Stimulated activated CD8-positive, alpha-beta memory T cell treated with anti-CD3 and anti-CD28 coated beads, Interleukin-15, amount 100 ng/mL, for 4 hours (primary cell): ENCODE measurements at places on chromosomes 13 and 19.

- no peak for DNase-seq
Measured at GRCh38 chr19:15701757-15702533, 25.9 kb upstream of the OR10H2 start.

DNA sequence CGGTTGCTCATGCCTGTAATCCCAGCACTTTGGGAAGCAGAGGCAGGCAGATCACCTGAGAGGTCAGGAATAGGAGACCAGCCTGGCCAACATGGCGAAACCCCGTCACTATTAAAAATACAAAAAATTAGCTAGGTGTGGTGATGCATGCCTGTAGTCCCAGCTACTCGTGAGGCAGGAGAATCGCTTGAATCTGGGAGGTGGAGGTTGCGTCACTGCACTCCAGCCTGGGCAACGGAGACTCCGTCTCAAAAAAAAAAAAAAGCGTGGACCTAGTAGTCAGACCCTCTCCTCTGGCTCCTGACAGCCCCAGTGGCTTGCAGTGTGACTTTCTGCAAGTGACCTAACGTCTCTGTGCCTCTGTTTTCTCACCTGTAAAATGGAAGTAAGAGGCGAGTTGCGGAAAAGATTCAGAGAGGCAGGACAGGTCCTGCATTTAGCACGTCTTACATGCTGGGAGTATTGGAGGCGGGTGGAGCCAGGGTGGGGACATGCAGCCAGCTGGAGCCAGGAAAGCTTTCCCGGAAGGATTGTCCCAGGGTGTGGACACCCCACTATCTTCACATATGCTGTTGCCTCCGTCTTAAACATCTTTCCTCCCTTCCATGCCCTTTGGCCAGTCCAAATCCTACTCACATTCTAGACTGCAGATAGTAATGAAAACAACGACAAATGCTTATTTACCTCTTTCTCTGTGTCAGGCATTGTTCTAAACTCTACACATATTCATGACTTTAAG, 2.9 kb downstream of the TUBB4A start:
- no peak for DNase-seq

GRCh38 chr19:48216933-48217332, 38.8 kb downstream of the CARD8 start:
- no peak for DNase-seq

GRCh38 chr19:47227352-47228167, 3.4 kb downstream of the BBC3 start:
- DNase-seq = no peak

DNA sequence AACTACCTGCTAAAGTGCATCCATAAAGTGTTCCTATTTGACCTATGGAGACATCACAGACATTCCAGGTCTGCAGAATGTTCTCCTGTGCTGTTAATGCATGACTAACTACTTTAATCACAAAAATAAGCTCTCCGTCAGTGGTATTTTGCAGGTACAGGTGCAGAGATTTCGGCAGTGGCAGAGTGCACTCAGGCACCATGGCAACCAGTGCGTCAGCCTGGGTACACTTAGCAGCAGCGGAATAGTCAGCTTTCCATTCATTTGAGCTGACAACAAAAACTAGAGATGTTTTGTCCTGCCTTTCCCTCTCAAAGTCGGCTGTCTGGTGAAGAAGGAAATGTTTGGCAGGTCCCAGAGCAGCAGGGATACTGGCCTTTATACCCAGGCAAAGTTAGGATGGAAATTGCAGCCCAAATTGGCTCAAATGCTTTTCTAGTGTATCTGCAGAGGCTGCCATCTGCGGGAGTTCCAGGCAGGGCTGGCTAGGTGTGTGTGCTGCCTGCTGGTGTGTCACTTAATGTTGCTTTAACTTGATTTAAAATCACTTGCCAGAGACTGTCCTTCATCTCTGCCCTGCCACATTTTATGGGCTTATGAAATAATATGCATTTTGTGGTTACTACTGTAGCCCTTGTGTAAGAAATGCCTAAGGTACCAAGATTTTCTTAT, 195.8 kb downstream of the RAP2A start:
- DNase-seq = no peak

- DNase-seq = no peak
Measured at GRCh38 chr19:24062190-24062589, 24.8 kb upstream of the ZNF254 start.

DNA sequence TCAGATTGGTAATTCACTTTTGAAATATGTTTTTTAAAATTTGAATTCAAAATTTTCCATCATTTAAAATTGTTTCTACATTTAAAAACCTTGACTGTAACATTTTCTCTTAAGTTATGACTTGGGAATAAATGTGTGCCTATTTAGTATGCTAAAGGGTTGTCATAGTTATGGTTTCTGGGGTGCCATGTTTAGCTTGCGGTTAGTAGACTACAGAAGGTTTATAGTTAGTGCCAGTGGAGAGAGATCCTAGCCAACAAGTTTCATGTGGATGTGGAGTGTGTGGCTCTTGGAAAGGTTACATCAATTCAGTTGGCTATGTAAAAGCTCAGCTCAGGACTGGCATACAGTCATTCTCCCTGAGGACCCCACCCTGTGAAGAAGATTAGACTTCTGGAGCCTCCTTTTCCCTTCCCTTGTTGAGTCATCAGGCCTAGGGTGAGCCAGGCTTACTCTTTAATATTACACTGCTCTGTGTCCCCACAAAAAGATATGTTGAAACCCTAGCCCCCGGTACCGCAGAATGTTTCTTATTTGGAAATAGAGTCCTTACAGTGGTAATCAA, 20.4 kb downstream of the LMO7 start:
- DNase-seq = no peak

GRCh38 chr13:112685896-112686295, 3.9 kb upstream of the ATP11A start:
- no peak for DNase-seq

GRCh38 chr13:73341748-73342147, 282.9 kb downstream of the KLF5 start:
- DNase-seq = no peak

DNA sequence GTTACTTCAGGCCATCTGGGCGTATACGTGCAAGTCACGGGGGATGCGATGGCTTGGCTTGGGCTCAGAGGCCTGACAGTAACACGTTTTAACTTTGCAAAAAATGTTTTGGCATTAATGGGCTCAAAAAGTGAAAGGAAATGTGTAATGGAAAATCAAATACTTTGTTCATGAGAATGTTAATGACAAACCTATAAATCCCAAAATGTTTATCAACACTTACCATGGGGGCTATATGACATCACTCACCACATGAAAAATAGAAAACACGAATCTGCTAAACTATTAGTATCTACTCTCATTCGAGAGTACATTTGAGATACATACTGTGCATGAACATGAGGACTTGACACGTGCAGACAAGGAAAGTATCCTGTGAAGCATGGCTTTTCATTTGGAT, 91.7 kb downstream of the FAM216B start:
- no peak for DNase-seq

- DNase-seq = no peak
Measured at GRCh38 chr19:18646535-18647370, 9.9 kb downstream of the KLHL26 start.

- no peak for DNase-seq
Measured at GRCh38 chr13:36520111-36520510, 87.8 kb downstream of the CCNA1 start.

DNA sequence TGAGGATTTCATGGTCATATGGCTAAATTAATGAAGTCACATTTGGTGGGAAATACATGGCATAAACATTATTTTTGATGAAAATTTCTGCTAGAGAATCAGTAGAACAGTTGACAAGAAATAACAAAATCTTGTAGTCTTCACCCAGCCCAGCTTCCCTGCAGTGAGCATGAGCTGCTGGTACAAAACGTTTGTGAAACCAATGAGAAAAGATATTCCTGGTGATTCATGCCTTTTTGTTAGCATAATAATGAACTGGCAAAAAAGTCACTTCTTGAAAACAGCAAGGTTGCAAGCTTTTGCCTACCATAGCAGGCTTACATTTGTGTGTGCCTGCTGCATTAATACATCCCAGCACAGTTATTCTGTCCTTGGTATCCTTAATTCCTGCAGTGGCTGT, 475.9 kb upstream of the HTR2A start:
- DNase-seq = no peak

- no peak for DNase-seq
Measured at GRCh38 chr19:5575590-5575989, 7.8 kb upstream of the TINCR start.

- DNase-seq = no peak
Measured at GRCh38 chr13:105908586-105908985, 626.9 kb downstream of the EFNB2 start.

DNA sequence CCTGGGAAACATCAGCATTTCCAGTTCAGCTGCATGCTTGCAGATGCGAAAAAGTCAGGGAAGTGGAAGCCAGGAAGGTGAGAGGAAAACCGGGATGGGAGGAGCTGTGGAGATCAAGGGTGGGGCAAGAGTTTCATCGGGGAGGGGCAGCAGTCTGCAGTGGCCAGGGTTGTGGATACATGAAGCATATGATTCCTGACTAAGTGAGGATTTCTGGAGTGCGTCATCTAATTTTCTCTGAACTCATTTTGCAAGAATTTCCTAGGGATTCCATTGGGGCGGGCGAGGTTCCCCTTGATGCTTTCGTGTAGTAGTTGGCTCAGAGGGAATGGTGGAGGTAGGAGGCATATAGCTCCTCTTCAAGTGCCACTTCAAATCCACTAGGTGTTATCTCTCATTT, 344.1 kb upstream of the TMTC4 start:
- DNase-seq = no peak

GRCh38 chr13:43102304-43102703, 78.9 kb downstream of the DNAJC15 start:
- DNase-seq = no peak

DNA sequence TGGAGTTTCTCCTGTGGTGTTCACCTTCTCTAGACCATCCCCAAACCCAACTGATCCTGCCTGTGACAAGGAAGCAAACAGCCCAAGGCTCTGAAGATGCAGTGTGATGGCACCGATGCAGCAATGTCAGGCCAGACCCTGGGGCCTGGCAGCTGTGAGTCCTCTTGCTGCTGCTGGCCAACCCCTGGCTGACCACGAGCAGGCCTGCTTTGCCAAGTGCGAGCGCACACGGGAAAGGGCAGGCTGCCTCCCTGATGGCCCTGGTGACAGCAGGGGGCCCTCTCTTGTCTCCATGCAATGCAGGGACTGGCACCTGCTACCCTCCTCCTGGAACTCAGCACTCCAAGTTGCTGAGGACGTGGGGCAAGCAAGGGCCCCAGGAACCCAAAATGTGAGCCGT, 5.4 kb upstream of the VSTM2B start:
- no peak for DNase-seq

- DNase-seq = no peak
Measured at GRCh38 chr19:10915130-10916091, 13.0 kb downstream of the YIPF2 start.

- DNase-seq = no peak
Measured at GRCh38 chr19:14536926-14537692, 7.7 kb downstream of the TECR start.

DNA sequence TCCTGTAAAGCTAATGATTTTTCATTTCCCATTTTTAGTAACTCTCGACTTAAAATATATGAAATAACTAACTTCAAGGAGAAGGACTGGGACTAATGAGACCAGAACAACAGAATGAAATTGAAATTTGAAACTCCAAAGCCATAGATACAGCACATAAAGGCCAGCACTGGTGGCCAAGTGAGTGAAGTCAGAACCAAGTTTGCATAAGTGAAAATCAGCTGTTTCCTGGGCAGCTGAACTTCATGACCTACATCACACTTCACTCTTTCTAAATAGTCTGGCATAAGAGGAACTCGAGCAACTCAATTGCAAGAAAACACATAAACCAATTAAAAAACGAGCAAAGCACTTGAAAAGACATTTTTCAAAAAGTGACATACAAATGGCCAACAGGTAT, 84.5 kb downstream of the DCLK1 start:
- no peak for DNase-seq

GRCh38 chr13:93174260-93174659, 52.3 kb upstream of the GPC6 start:
- DNase-seq = no peak

- DNase-seq = no peak
Measured at GRCh38 chr13:95160112-95160906, 140.9 kb downstream of the ABCC4 start.

DNA sequence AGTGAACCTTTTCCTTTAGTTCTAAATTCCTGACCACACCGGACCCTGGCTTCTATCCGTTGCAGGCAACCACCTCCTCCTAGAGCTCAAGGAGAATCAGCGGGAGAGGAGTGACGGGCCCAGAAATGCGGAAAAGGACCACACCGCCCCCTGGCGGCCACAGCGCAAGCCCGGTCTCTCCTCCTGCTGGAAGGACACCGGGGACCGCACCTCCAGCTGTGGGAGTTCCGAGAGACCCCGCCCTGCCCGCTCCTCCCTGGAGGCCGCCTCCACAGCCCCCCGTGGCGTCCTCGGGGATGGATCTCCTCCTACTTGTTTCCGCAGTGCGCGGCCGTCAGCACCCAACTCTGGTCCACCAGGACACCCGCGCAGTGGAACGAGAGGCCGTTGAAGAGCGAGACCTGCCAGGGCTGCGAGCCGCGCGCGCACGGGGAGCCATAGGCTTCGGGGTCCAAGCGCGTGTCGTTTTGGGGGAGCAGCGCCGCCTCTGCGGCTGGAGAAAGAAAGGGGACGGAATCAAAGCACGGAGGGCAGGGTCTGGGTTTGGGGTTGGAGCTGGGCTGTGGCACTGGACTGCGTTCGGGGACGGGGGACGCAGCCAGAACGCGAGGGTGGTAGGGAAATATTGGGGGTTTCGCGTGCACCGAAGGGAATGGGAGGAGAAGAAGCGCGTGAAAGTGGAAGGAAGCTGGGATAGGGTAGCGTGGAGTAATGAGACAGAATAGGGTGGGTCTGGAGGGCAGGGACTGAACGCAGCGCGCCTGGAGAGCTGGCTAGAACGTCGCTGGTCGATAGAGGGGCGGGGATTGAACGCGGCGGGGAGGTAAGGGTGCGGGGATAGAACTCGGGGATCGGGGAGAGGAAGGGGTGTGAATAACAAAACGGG, 2.5 kb downstream of the KLK10 start:
- peak; percentile 5 for DNase-seq

- DNase-seq = no peak
Measured at GRCh38 chr19:31126236-31126635, 223.0 kb downstream of the TSHZ3 start.

DNA sequence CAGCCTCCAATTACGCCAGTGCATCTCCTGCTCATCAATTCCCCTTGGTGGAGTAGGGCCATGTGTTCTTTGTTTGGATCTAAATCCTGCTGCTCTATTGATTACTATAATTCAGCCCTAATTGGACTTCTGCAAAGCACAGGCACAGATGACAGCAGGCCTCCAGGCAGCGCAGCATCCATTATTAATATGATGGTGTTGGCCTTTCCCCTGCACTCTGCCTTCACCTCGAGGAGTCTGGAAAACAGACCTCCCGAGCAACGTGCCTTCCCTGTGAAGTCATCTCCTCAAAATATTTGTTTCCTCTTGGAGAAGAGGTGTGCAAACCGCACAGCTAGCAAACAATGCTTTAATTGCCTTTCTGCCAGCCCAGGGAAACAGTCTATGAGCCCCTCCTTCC, 92.5 kb downstream of the UQCRFS1 start:
- no peak for DNase-seq
